ENCODE measurements at places on chromosomes 2 and 18. TPM values are rescaled to one million over a fixed set of nuclear protein-coding genes. Genes with fewer than 3 reads are reported as not detected.

DNA sequence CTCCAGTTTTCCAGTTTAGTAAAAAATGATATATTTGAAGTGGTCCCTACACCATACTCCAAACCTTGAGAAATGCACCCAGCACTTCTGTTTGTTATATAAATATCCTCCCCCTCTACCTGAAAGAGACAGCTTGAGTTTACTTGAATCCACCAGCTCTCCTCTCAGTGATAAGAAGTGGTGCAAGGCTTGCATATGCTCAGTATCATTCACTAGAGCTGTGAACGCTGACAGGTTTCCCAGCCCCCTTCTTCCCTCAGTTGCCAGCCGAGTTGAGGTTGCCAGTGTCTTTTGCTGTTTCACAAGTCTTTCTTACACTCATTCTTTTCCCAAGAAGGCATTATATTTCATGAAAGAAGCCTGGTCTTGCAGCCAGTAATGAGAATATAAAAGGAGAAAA, 880.0 kb downstream of the LRRTM4 start:
- H3K27ac ChIP-seq, result no peak overlapping the region
- no peak for DNase-seq

GRCh38 chr2:230949966-230950873, 25.2 kb upstream of the GPR55 start:
- H3K27ac ChIP-seq, result no peak overlapping the region
- DNase-seq, result no peak
- no peak overlapping the region for H3K4me3 ChIP-seq
- H3K4me1 ChIP-seq, result no peaks in the 10 kb centered on the region

- no peak for DNase-seq
- H3K4me1 ChIP-seq, result no peaks in the 10 kb centered on the region
- H3K36me3 ChIP-seq, result no peaks in the 10 kb centered on the region
Observed at GRCh38 chr18:27931535-27931934, 245.4 kb downstream of the CDH2 start.

- H3K4me3 ChIP-seq, result no peak overlapping the region
- no peaks in the 10 kb centered on the region for H3K36me3 ChIP-seq
- no peaks in the 10 kb centered on the region for H3K27me3 ChIP-seq
- H3K4me1 ChIP-seq, result no peaks in the 10 kb centered on the region
- DNase-seq, result no peak
Observed at GRCh38 chr2:198916548-198917080, 541.1 kb downstream of the SATB2 start.

DNA sequence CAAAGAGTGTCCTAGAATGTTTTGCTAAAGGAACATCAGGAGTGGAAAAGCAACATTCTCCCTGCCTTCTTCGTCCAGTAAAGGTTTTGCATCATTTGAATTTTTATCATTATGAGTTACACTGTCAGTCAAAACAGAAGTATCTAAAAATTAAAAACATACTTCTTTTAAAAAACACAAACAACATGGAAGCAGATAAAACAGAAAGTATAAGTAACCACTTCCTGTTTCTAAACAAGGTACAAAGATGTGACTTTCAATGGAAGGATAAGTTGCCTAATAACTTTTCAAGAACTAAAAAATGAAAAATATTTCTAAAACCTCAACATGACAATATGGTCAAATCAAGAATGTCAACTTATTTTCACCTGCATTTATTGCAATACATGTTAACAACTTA, 158.2 kb downstream of the STK39 start:
- no peak overlapping the region for H3K4me3 ChIP-seq
- H3K4me1 ChIP-seq, result peaks cover 3% of the 10 kb centered on the region
- DNase-seq, result no peak
- H3K27ac ChIP-seq, result no peak overlapping the region

Gene AFF3
- 29.2 TPM for total RNA-seq

- no peaks in the 10 kb centered on the region for H3K4me1 ChIP-seq
- H3K36me3 ChIP-seq, result no peaks in the 10 kb centered on the region
- H3K4me3 ChIP-seq, result no peak overlapping the region
- no peak overlapping the region for H3K27ac ChIP-seq
- H3K27me3 ChIP-seq, result peaks cover 9% of the 10 kb centered on the region
Observed at GRCh38 chr2:177812713-177813396, 259.7 kb downstream of the PDE11A start.

DNA sequence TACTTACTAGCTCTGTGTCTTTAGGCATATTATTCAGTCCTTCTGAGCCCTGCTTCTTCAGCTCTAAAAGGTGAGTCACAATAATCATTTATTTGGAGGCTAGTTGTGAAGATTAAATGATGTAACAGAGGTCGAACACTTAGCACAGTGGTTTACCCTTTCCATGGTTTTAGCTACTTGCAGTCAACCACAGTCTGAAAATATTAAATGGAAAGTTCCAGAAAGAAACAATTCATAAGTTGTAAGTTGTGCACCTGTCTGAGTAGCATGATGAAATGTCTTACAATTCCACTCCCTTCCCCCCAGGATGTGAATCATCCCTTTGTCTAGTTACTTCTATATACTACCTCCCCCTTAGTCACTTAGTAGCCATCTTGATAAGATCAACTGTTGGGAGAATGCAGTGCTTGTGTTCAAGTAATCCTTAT, 217.6 kb upstream of the THUMPD2 start:
- no peaks in the 10 kb centered on the region for H3K36me3 ChIP-seq
- H3K27me3 ChIP-seq, result peaks cover 3% of the 10 kb centered on the region
- H3K4me3 ChIP-seq, result no peak overlapping the region
- no peak overlapping the region for H3K27ac ChIP-seq
- H3K4me1 ChIP-seq, result peaks cover 6% of the 10 kb centered on the region
- DNase-seq, result no peak

Gene RAMP1
- 11.3 TPM for total RNA-seq

- H3K27ac ChIP-seq, result no peak overlapping the region
- no peak overlapping the region for H3K4me3 ChIP-seq
- H3K27me3 ChIP-seq, result peaks cover 9% of the 10 kb centered on the region
- DNase-seq, result no peak
Observed at GRCh38 chr2:100522430-100522829, 40.4 kb upstream of the PDCL3 start.

DNA sequence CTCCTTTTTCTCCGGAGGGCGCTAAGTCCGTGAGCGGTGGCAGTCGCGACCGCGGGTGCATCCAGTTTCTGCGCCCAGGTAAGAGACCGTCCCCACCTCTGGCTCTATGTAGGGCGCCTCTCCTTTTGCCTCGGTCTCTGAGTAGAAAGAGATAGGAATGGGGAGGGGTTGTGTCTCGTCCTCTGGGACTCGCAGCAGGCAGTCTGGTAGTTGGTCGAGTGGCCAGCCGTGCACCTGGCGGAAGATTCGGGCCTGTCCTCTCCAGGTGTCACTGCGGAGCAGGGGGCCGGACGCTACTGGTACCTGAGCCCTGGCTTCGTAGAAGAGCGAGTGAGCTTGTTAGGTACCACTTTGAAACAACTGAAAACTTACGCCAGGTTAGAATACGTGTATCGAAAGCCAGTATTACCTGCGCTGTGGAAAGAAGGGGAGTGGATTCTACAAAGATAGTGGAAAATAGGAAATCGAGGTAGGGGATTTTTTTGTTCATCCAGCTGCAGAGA, 403 bp downstream of the MAP2 start:
- H3K27ac ChIP-seq, result peak overlapping the region; percentile 42
- peak; percentile 65 for DNase-seq
- no peaks in the 10 kb centered on the region for H3K36me3 ChIP-seq

Gene RUFY4
- not detected for total RNA-seq

DNA sequence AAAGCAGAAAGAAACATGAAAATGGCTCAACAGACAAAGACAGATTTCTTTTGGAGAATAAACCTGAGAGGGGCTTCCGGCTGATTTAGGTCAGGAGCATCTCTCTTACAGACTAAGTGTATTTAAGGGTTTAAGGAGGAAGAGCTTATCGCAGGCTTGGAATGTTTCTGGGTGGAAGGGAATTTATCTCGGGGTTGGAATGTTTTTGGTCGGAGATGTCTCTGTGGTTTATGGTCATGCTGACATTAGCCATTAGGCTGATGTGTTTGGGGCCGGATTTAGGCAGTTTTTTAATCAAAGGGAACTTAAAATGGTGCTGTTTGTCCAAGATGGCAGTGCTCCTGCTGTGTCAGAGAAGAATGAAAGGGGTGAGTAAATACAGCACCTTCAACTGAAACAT, 14.4 kb upstream of the PSMA8 start:
- no peak overlapping the region for H3K27ac ChIP-seq
- no peak for DNase-seq
- H3K4me3 ChIP-seq, result no peak overlapping the region
- no peaks in the 10 kb centered on the region for H3K27me3 ChIP-seq
- no peaks in the 10 kb centered on the region for H3K36me3 ChIP-seq
- H3K4me1 ChIP-seq, result no peaks in the 10 kb centered on the region

DNA sequence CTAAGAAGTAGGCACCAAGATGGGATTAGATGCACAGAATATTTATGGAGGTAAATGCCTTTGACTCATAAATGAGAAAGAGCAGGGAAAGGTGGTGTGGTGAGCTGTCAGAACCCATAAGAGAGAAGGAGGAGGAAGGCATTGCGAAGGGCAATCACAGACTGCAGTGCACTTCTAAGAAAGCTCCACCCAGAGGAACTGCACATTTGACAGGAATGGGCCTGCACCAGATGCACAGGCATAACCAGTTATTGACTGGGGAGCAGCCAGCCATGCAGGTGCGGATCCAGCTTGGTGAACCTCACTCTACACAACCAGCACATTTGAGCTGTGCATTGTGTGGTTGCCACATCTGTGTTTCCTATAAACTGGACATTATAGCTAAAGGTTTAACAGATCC, 62.2 kb upstream of the L3MBTL4 start:
- no peak overlapping the region for H3K4me3 ChIP-seq
- H3K27ac ChIP-seq, result peak overlapping the region; percentile 42
- no peaks in the 10 kb centered on the region for H3K4me1 ChIP-seq
- H3K27me3 ChIP-seq, result peaks cover 3% of the 10 kb centered on the region

GRCh38 chr2:7672027-7672684, 754.9 kb downstream of the RNF144A start:
- no peak overlapping the region for H3K27ac ChIP-seq
- H3K4me3 ChIP-seq, result no peak overlapping the region
- H3K36me3 ChIP-seq, result no peaks in the 10 kb centered on the region
- peaks cover 5% of the 10 kb centered on the region for H3K4me1 ChIP-seq
- H3K27me3 ChIP-seq, result peaks cover 6% of the 10 kb centered on the region

Gene OSBPL1A
- 42.7 TPM for total RNA-seq

- H3K27me3 ChIP-seq, result no peaks in the 10 kb centered on the region
- H3K27ac ChIP-seq, result no peak overlapping the region
Observed at GRCh38 chr2:147424766-147425165, 420.1 kb upstream of the ACVR2A start.

DNA sequence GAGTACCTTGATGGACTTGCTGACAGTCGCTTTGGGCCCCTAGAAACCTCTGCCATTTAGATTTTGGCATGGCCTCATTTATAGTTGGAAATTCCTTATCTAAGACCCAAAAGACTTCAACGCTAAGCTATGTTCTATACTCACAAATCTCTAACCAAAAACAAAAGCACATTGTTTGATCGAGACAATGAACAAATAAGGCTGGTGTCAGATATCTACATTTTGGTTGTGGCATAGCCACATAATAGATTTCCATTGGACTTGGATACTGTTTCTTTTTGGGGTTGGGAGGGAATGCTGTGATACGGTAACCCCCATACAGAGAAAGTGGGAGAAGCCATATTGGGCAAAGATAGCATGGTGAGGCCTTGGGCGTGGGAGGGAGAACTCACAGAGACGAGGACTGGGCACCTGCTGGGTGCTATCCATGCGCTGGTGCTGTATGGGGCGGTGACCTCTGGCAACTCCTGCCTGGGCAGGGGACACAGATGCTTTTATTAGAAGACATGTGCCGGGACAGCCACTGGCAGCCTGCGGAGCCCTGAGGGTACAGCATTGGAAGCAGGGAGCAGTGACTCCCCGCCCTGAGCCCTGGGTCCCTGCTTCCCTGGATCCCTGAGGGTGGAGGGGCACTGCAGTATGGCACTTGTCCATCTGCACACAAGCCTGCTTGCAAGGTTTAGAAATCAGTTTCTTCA, 97.1 kb downstream of the ASAP2 start:
- peaks cover 15% of the 10 kb centered on the region for H3K36me3 ChIP-seq
- DNase-seq, result no peak
- no peak overlapping the region for H3K27ac ChIP-seq
- H3K4me1 ChIP-seq, result peaks cover 22% of the 10 kb centered on the region

- H3K27ac ChIP-seq, result no peak overlapping the region
- H3K27me3 ChIP-seq, result peaks cover 5% of the 10 kb centered on the region
- H3K4me1 ChIP-seq, result no peaks in the 10 kb centered on the region
- no peak for DNase-seq
- H3K36me3 ChIP-seq, result no peaks in the 10 kb centered on the region
- no peak overlapping the region for H3K4me3 ChIP-seq
Observed at GRCh38 chr18:46311491-46311890, 207.3 kb downstream of the HAUS1 start.

DNA sequence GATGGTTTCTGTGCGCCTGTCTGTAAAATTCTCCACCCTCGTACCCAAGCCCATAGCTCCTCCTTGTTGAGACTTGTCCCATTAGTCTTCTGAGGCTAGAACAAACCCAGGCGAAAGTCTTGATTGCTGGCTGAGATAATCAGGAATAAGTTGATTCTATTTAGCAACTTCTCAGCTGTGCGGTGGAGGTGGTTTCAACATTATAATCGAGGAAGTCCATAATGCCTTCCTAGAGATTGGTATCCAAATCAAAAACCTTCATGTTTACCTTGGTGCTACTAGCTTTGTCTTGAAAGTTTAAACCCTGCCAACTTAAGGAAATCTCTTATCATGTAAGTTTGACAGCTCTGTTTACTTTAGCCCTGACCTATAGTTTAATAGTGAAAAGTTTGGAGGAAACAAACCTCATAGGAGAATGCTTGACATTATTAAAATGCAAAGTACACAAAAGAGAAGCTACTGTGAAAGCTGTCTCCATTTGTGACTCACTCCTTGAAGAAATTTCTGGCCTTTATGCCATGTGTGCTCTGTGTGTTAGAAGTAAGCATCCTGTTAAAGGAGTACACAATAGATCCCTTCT, 36.6 kb upstream of the DSC1 start:
- H3K4me1 ChIP-seq, result peaks cover 31% of the 10 kb centered on the region
- peak overlapping the region; percentile 86 for H3K27ac ChIP-seq
- H3K27me3 ChIP-seq, result no peaks in the 10 kb centered on the region
- H3K4me3 ChIP-seq, result peak overlapping the region; percentile 61
- peaks cover 4% of the 10 kb centered on the region for H3K36me3 ChIP-seq
- no peak for DNase-seq

DNA sequence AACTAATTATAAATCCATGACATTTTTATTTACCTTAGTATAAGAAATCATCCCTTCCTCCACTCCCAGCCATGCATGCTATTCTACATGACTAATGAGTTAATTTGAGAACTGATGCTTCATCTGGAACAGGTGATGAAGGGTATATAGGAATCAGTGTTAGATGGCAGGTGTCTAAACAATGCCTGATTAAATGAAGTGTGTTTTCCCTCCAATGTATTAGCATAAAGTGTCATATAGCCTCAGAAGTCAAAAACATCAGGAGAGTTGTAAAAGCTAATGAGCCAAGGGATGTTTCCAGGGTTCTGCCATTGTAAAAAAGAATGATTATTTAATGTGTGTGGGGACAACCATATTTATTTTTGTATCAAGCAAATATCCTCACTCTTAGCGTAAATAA, 913.8 kb downstream of the DCC start:
- no peaks in the 10 kb centered on the region for H3K27me3 ChIP-seq
- no peaks in the 10 kb centered on the region for H3K36me3 ChIP-seq
- DNase-seq, result no peak

- no peak overlapping the region for H3K27ac ChIP-seq
- no peak overlapping the region for H3K4me3 ChIP-seq
- H3K27me3 ChIP-seq, result no peaks in the 10 kb centered on the region
Observed at GRCh38 chr2:200492656-200493055, 17.2 kb downstream of the KCTD18 start.

Gene C18orf54
- total RNA-seq, result 18.4 TPM

Measured in type B pancreatic cell (in vitro differentiated cells).